ENCODE measurements at places on chromosomes 3 and 15. TPM values are rescaled to one million over a fixed set of nuclear protein-coding genes. Genes with fewer than 3 reads are reported as not detected.

Gene CACNA1D
- 10.8 TPM for polyA plus RNA-seq

Gene ALDH1A2
- 336 TPM for polyA plus RNA-seq

Gene NFKBIZ
- polyA plus RNA-seq = 4.2 TPM

Gene STRA6
- polyA plus RNA-seq = 35.0 TPM

Gene NOX5
- 0.78 TPM for polyA plus RNA-seq

Gene RPP25
- polyA plus RNA-seq = 3.9 TPM

Gene GOLGA8M
- polyA plus RNA-seq = 2.1 TPM

Gene USP13
- polyA plus RNA-seq = 14.9 TPM

DNA sequence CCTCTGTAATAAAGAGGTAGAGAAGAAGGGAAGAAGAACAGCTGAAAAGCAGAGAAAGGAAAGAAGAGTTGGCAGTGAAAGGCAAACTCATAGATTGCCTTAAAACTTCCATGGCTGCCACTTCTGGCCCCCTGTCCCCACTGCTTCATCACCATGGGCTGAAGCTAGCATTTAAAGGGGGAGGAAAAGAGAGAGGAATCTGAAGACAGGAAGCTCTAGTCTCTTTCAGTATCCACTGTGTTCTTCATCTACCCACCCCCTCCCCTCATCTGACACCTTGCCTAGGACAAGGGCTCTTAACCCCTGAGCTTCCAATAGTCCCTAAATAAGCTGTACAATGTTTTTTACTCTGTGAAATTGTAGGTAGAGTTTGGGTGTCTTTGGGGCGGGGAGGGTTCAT is 60.6 kb downstream of the ALCAM start:
- no peak for DNase-seq

GRCh38 chr15:71312731-71313460 is 197.6 kb downstream of the THSD4 start:
- DNase-seq = no peak

- DNase-seq = no peak
Measured at GRCh38 chr15:79408041-79408440, 24.1 kb upstream of the MINAR1 start.

- no peak for DNase-seq
Measured at GRCh38 chr15:33866101-33866737, 102.1 kb upstream of the CHRM5 start.

GRCh38 chr3:14845180-14845579 is 26.4 kb downstream of the FGD5 start:
- DNase-seq = no peak

DNA sequence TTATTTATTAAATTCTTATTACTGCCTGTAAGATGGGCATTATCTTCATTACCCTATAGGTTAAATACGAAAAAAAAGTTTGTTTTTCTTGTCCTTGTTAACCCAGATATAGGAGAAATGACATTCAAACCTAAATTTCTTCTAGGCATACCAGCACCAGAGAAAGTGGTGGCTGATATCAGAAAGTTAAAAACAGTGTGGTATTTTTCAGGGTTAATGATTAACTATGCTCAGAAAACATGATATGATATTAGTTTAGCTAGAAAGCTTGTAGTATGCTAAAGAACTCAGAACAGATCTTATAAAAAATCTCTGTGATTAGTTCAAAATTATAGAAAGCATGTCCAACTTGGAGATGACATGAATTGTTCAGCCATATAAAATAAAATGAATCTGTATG is 630.5 kb upstream of the EPHA6 start:
- DNase-seq = no peak

DNA sequence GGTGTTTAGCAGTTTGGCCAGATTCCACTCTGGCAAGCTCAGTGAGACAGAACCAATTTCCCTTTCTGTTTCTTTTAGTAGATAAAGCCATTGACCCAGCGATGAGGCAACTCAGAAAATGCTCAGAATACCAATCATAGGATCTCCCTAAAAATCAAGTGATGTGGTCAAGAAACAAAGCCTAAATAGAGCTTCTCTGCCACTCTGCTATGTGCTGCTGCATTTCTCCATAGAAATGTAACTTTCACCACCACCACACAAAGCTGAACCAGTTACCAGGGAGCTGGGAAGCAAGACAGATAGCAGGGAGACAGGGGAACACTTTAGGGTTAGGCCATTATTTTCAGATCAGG is 109.8 kb downstream of the RPL22L1 start:
- DNase-seq = no peak

DNA sequence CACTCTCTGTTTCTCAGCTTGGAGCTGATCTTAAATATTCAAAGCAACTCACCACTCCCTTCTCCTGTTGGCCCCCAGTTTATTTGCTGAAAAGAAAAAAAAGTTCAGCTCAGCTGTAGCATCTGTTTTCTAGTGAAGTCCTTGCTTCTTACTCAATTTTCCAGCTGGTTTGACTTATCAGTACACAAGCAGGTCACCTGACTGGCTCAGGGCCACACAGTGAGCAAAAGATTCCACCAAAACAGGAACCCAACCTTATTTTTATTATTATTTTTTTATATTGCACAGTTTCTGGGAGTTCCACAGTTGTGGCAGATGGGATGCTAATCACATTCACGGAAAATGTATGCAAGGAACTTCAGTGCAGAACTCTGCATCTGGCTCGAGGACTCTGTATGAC is 390.7 kb upstream of the RGMA start:
- no peak for DNase-seq

All from renal pelvis (tissue), 12 donors.